Smooth muscle cell of the coronary artery (primary cell): ENCODE measurements at places on chromosomes 3 and 15. TPM values are rescaled to one million over a fixed set of nuclear protein-coding genes. Genes with fewer than 3 reads are reported as not detected.

Gene SLC7A14
- 0.60 and 0.70 TPM in 2 replicates for total RNA-seq

Gene CFAP100
- not detected in 2 replicates for total RNA-seq

Gene PTX3
- 809 and 818 TPM in 2 replicates for total RNA-seq

Gene CACNA2D3
- 0.38 and 0.59 TPM in 2 replicates for total RNA-seq

Gene BCHE
- 0.08 and 0.47 TPM in 2 replicates for total RNA-seq

Gene SCAMP5
- 0.94 and 1.3 TPM in 2 replicates for total RNA-seq

Gene ZNF717
- total RNA-seq: 13.9 and 15.2 TPM in 2 replicates

Gene IGDCC3
- total RNA-seq: not detected in 2 replicates

Gene SMCO1
- total RNA-seq: not detected in 2 replicates

Gene INKA1
- 5.7 and 10.2 TPM in 2 replicates for total RNA-seq

Gene DUSP7
- total RNA-seq: 3.0 and 8.2 TPM in 2 replicates

Gene HAUS2
- 8.0 and 16.5 TPM in 2 replicates for total RNA-seq

Gene RBP2
- total RNA-seq: not detected in 2 replicates

Gene WDR93
- 0.23 TPM in 1 of 2 replicates, not detected in the other for total RNA-seq

Gene NIPA2
- total RNA-seq: 29.0 and 53.2 TPM in 2 replicates

Gene NLGN1
- total RNA-seq: 0.30 and 3.0 TPM in 2 replicates

Gene TP63
- total RNA-seq: 2.2 TPM in 1 of 2 replicates, not detected in the other

Gene CCDC80
- 606 and 2,461 TPM in 2 replicates for total RNA-seq

Gene FAM3D
- not detected in 2 replicates for total RNA-seq

Gene CMTM8
- total RNA-seq: 0.12 and 0.30 TPM in 2 replicates

Gene IQCF5
- not detected in 2 replicates for total RNA-seq

Gene ZNF80
- total RNA-seq: not detected in 2 replicates

Gene DNAH12
- total RNA-seq: under 0.01 TPM in 2 replicates

Gene OR5H1
- not detected in 2 replicates for total RNA-seq

Gene EIF4A2
- 585 and 1,188 TPM in 2 replicates for total RNA-seq

Gene RASL12
- 0.30 and 4.1 TPM in 2 replicates for total RNA-seq

Gene KCNMB3
- total RNA-seq: 0.75 and 1.3 TPM in 2 replicates
